AG08395 (cell line): ENCODE measurements at places on chromosomes 3 and 15.

DNA sequence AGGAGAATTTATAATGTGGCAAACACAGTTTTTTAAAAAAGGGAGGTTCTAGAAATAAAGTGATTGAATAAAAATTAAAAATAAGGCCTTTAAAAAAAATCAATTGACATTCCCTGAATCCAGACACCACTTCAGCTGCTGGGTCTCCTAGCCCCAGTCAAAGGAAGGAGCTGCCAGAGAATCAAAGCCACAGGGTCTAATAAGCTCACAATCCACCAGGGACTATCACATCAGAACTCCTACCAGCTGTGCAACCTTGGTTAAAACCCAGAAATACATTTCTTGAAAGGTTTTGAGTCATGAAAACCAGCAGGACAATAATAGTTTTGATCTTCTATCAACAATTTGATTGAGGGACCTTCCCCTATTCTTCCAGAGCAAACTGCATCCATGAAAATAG, 134.5 kb downstream of the MECOM start:
- DNase-seq: no peak

DNA sequence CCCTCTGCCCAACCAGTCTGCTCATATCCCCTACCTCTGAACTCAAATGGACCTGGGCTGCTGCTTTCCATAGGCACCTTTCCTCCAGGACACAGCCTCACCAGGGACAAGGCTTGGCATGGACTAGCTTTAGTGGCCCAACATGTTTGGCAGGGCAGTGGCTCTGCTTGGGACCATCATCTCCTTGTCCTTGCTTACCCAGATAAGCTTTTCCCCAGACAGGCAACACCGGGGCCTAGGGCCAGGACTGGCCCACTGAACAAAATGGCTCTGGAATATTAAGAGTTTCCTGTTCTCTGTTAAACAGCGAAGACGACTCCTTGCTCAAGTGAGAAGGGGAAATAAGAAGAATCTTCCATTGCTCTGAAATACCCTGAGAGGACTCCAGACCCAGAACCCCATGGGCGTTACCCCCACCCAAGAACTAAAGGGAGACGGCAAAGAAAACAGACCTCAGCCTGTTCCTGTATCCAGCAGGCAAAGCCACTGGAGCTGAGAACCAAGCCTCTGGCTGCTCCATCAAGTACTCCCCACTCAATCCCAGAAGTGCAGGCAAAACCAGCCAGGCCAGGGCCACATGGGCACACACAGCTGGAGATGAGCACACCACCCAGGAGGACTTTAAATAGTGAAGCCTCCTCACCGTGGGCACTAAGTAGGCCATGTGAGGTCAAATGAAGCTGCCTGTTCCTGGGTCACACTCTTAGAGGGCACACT, 45.5 kb downstream of the CTNNB1 start:
- no peak for DNase-seq

- peak; percentile 12 for DNase-seq
Measured at GRCh38 chr3:110384601-110385000, 687.0 kb upstream of the NECTIN3 start.

DNA sequence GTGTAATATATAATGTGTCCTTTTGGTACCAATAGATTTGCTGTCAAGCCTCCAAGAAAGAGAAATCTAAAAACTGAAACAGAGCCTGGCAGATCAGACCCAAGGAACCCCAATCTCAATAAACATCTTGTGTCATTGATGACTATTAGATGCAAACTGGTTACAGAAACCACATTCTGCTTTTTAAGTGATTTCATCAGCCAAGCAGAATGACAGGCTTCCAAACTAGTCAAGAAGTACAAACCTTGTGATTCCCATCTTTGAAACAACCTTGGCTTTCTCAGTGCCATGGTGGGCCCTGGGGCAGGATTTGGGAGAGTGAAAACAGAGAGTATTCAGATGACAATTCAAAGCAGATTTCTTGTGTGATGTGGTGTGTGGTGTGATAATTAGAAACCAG, 45.6 kb upstream of the STRIT1 start:
- DNase-seq: no peak

DNA sequence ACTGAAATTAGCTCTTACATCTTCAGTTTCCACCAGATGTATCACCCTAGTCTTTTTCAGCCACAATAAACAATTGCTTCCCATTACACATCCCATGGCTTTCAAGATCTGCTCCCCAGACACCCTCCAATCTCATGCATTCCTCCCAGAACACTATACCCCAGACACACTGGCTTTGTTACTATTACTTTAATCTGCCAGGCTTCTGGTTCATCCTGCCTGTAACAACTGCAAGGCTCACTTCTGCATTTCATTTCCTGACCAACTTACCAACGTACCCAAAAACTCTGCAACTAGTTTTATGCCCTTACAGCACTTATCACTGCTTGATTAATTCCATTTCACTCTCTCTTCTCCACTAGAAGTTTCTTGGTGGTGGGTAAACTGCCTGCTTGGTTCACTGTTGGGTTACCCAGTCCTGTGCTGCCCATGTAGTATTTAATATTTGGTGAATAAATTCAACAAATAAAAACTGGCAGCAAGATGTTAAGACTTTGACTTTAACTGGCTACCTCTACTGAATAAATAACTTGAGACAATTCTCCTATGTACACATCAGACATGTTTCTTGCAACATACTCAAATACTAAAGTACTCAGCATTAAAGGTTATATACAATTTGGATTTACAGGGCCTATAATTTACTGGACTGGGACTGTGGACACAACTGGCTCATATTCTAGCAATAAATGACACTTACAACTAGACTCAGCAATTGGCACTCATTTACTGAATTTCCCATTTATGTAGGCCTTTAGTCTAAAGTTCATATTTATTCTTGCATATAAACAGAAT, 2.7 kb downstream of the RPL22L1 start:
- DNase-seq: no peak

GRCh38 chr3:143737065-143737464, 111.2 kb downstream of the SLC9A9 start:
- DNase-seq: no peak

DNA sequence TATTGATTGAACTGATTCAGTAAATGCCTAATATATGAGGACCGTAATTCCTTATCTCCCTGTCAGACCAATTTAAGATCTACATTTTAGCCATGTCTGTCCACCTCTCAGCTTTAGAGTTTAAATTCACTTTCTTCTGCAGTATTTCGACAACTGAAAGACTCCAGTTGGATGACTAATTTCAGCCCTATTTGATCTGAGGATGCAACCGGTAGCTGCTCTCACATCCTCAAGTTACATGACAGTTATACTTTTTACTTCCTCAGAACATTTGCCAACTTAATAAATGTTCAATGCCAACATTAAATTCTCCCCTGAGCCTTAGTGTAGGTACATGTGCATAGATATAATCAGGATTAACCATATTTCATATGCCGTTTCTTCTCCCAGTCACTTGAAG, 2.5 kb upstream of the HHLA2 start:
- no peak for DNase-seq

GRCh38 chr15:66075947-66076346, 177.6 kb downstream of the MEGF11 start:
- DNase-seq: no peak

- peak; percentile 76 for DNase-seq
Measured at GRCh38 chr3:142993958-142994442, 7.4 kb upstream of the U2SURP start.

- no peak for DNase-seq
Measured at GRCh38 chr3:37899711-37900306, 38.1 kb downstream of the CTDSPL start.

- no peak for DNase-seq
Measured at GRCh38 chr15:31004220-31004733, 12.8 kb upstream of the MTMR10 start.

DNA sequence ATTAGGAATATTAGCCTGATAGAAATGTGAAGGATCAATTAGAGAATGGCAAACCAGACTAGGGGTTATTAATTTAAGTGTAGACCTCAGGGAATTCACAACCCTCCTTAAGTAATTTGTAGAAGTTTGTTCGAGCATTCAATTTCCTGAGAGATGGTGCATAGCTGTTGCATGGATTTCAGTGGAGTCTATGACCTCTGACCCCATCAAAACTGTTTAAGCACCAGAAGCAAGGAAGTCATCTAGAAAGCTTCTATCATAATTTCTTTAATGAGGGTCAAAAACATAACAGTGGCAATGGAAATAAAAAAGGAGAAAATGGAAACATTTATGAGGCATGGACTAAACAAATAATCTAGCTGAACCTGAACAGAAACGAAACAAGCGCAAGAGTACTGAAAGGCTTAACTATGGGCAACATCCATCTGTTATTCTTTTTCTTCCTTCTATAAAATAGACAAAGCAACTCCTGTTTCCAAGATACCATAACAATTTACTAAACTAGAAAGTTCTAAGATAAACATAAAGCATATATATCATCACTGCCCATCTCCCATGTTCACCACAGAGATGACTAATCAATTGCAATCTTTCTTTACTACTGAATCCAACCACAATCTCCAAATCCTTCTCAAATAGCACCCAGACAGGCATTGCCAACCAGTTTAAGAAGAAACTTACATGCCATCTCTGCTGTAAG, 151.4 kb downstream of the THRB start:
- DNase-seq: peak; percentile 11

DNA sequence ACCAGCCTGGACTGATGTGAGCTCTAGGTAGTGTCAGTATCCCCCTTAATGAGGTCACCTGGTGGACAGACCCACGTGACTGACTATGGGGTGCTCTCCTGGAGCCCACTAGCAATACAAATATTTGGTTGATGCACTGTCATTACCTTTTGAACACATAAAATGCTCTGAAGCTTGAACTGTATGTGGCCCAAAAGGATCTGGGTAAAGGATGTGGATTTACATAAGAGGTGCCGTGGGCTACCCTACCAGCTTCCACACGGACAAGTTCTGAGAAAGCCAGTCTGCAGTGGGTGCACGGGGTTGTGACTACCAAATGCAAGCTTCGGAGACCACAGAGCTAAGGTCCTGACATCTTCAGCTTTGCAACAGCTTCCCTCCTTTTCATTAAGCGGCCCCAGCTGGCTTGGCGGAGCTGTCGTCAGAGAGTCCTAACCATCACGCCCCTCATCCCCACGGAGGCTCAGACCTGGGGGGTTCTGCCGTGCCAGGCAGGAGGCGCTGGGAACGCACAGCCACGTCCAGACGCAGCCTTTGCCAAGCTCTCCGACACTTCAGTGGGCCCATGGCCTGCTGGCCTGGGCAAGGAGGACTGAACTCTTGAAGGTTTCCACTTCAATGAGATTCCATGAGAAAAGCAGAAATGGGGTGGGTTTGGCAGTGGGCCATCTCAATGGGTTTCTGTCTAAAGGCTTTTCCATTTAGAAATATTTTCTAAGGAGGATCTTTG, 228.3 kb downstream of the ADAMTS17 start:
- DNase-seq: peak; percentile 25

GRCh38 chr15:57489122-57489521, 102.6 kb upstream of the MYZAP start:
- DNase-seq: no peak

- DNase-seq: peak; percentile 43
Measured at GRCh38 chr3:48058091-48058490, 41.9 kb upstream of the MAP4 start.

GRCh38 chr3:12339701-12340480, 51.0 kb downstream of the PPARG start:
- no peak for DNase-seq

- DNase-seq: no peak
Measured at GRCh38 chr15:58987036-58987435, 427 bp upstream of the RNF111 start.
